ENCODE measurements at places on chromosomes 12 and 14. TPM values are rescaled to one million over a fixed set of nuclear protein-coding genes. Genes with fewer than 3 reads are reported as not detected.

DNA sequence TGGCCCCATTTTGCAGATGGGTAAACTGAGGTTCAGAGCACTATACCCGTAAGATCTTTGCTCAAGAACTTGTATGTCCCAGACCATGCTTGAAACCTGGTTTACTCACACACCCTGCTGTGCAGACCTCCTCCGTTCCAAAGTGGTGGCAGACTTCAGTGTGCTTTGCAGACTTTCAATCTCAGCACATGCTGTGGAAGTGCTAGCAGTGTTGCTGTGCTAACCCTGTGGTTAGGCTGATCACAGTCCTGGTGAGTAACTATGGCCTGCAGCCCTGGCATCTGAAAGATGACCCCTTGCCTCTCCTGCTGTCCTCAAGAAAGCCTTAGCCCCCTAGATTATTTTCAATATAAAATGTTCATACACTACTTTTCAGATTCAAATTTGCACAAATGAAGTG, 450.6 kb downstream of the DPF3 start:
- DNase-seq = no peak
- no peak overlapping the region for H3K4me3 ChIP-seq
- no peak overlapping the region for H3K27ac ChIP-seq

Gene INHBC
- total RNA-seq = not detected

- no peaks in the 10 kb centered on the region for H3K36me3 ChIP-seq
- H3K4me3 ChIP-seq = no peak overlapping the region
- H3K27me3 ChIP-seq = peaks cover 98% of the 10 kb centered on the region
- no peak overlapping the region for H3K27ac ChIP-seq
Observed at GRCh38 chr14:49367696-49368095, 218.5 kb downstream of the RPS29 start.

DNA sequence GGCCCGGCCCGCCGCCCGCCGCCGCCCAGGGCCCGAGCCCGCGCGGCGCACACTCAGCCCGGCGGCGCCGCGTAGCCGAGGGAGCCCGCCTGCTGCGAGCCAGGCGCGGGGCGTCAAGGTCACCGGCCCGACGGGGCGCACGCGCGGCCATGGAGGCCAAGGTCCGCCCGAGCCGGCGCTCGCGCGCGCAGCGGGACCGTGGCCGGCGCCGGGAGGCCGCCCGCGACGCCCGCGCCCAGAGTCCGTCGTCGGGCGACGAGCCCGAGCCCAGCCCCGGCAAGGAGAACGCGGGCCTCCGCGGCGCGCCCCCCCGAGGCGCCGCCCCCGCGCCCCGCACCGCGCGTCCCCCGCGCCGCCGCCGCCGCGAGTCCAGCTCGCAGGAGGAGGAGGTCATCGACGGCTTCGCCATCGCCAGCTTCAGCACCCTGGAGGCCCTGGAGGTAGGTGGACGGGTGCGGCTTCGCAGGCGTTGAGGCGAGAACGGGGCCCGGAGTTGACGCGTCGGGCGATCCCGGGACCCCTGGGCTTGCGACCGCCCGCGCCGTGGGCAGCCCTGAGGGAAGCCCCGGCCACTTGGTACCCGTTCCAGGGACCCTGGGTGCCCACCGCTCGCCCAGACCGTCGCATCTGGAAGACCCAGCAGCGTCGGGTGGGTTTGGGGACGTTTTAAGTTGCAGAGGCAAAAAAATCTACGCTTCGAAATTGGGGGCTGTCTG, 629 bp downstream of the FBRSL1 start:
- H3K36me3 ChIP-seq = no peaks in the 10 kb centered on the region
- peak overlapping the region; percentile 70 for H3K4me3 ChIP-seq

Gene FAM186B
- 0.38 TPM for total RNA-seq

Gene TSHR
- total RNA-seq = not detected

DNA sequence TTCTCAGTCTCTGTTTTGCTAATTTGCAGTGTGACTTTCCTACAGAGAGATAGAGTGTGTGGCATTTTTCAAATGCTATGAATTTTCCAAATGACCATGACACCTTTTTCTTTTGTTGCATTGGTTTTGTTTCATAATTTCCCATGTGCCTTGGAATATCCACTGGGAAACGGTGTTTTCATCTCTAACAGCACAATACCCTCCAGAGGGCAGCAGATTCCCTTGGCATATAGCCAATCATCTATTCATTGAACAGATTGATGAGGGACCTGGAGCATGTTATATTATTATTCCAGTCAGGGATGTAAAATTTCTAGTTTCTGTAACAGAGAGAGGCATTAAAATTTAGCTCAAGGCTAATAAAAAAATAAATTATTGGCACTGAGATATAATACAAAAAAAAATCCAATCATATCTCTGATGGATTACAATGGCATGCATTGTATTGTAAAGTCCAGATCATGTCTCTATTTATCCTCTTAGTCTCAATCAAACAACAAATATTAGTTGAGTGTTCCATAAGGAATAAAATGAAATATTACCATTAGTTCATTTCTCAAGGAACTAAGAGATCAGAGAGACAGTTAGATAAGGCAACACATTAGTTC, 29.6 kb upstream of the NTN4 start:
- H3K4me1 ChIP-seq = no peaks in the 10 kb centered on the region
- no peaks in the 10 kb centered on the region for H3K27me3 ChIP-seq
- no peak overlapping the region for H3K27ac ChIP-seq

DNA sequence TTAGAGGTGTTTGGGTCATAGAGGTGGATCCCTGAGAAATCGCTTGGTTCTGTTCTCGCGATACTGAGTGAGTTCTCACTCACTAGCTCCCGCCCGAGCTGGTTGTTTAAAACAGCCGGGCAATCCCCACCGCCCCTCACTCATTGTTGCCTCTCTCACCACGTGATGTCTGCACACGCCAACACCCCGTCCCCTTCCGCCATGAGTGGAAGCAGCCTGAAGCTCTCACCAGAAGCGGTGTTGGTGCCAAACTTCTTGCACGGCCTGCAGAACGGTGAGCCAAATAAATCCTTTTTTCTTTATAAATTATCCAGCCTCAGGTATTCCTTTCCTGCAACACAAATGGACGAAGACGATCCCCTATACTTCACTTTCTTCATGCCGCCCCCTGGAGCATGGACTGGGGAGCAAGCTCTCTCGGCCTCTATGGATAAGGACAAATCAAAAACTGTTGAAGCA, 45.4 kb upstream of the CCND2 start:
- H3K27me3 ChIP-seq = no peaks in the 10 kb centered on the region
- H3K4me3 ChIP-seq = peak overlapping the region; percentile 49
- DNase-seq = peak; percentile 91
- H3K4me1 ChIP-seq = peaks cover 13% of the 10 kb centered on the region
- H3K27ac ChIP-seq = no peak overlapping the region
- H3K36me3 ChIP-seq = no peaks in the 10 kb centered on the region

DNA sequence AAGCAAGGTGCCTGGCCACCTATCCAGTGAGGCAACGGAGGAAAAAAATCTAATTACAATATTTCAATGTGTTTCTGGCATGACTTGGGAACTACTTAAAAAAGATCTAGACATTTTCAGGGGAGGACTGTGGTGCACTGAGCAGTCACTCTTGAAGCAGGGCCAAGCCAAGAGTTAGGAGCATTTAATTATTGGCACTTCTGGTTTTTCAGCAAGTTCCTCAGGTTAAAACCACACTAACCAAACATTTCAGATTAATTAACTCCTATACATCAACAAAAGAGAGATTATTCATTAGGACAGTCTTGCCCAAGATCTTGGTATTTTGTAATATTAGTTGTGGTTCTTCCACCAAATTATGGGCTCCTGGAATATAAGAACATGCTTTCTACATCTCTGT, 25.6 kb downstream of the PRKAB1 start:
- no peak for DNase-seq
- no peak overlapping the region for H3K4me3 ChIP-seq
- H3K27me3 ChIP-seq = no peaks in the 10 kb centered on the region
- H3K36me3 ChIP-seq = 0 out of 2 replicates have a peak, but pooled peaks cover 7% of the 10 kb centered on the region
- H3K4me1 ChIP-seq = no peaks in the 10 kb centered on the region

GRCh38 chr12:43728117-43728516, 30.5 kb downstream of the PUS7L start:
- no peaks in the 10 kb centered on the region for H3K36me3 ChIP-seq
- no peak overlapping the region for H3K27ac ChIP-seq
- peaks cover 13% of the 10 kb centered on the region for H3K4me1 ChIP-seq
- H3K4me3 ChIP-seq = no peak overlapping the region

DNA sequence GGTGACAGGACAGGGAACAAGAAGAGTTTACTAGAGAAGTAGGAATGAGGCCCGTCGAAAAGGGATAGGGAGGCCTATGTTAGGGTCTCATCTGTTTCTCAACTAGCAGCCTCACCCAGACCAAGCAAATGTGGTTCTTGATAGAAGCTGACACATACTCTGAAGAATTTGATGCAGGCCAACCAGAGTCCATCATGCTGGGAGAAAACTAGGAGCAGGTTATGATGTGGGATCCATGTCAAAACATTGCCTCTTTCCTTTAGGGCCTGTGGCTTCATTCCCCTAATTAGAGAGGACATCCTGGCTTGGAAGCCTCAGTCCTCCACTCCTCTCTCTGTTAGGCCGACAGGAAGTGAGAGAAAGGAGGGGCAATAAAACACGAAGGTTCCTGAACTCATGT, 122.8 kb downstream of the NTF3 start:
- no peaks in the 10 kb centered on the region for H3K27me3 ChIP-seq
- H3K4me3 ChIP-seq = no peak overlapping the region
- no peak overlapping the region for H3K27ac ChIP-seq
- no peaks in the 10 kb centered on the region for H3K36me3 ChIP-seq
- DNase-seq = no peak

- peaks cover 15% of the 10 kb centered on the region for H3K4me1 ChIP-seq
- no peaks in the 10 kb centered on the region for H3K27me3 ChIP-seq
- DNase-seq = no peak
- H3K36me3 ChIP-seq = no peaks in the 10 kb centered on the region
Observed at GRCh38 chr14:51302295-51303030, 62.4 kb downstream of the TMX1 start.

Gene SNW1
- 60.5 TPM for total RNA-seq

DNA sequence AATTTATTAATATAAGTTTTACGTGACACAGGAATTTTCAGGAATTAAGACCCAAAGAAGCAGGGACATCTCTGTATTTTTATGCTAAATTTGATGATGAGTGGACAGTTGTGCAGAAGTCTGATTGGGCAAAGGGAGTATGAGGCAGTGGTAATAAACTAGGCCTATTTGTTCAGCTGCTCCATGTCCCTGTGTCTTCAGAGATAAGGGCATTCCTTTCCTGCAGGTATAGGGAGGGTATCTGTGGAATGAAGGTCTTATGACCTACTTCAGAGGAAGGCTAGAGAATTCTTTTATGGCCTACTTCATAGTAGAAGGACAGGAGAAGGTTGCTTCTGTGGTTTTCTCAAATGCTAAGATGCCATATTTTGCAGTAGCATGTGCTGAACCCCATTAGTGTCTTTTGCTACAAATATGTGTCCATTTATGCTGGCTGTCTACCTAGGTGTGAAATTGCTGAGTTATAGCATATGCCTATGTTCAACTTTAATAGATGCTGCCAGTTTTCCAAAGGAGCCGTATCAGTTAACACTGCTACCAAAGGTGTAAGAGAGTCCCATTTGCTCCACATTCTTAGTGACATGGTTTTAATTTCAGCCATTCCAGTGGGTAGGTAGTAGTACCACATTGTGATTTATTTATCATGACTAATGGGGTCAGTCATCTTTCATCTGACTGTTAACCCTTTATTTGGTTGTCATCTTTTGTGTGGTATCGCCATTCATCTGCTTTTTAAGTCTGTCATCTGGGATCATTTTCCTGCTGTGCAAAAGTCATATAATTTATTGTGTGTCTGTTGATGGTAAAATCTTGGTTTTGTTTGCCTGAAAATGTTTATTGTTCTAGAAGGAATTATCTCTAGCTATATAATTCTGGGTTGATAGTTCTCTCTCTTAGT, 410.7 kb upstream of the RGS6 start:
- H3K4me3 ChIP-seq = no peak overlapping the region
- DNase-seq = no peak
- H3K4me1 ChIP-seq = no peaks in the 10 kb centered on the region
- no peaks in the 10 kb centered on the region for H3K36me3 ChIP-seq
- H3K27ac ChIP-seq = peak overlapping the region; percentile 53

DNA sequence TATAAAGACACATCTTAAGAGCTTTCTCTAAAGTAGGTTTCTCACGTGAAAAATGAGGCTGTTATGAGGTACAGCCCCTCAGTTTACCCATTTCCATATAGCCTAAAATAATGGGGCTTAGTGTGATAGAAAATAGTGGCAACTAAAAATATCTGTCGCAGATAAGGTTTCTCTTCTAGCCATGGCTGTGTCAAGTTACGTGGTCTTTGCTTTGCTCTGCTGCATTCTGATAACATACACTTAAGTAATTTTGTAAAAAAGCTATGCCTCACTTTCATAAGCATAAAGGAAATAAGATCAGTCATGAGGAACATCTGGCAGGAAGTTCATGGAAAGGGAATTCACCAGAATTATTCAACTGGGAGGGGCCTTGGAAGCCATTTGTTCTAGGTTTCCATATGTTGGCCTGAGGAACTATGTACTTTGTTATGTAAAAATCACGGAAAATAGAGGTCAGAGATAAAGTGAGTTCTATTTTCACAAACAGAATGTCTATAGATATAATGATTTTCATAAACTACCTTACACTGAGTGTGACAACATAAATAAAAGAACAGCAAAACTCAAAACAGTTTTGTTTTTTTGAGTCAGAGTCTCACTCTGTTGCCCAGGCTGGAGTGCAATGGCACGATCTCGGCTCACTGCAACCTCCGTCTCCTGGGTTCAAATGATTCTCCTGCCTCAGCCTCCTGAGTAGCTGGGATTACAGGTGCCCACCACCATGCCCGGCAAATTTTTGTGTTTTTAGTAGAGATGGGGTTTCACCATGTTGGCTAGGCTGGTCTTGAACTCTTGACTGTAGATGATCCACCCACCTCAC, 195.6 kb upstream of the KRR1 start:
- H3K36me3 ChIP-seq = no peaks in the 10 kb centered on the region
- no peak overlapping the region for H3K4me3 ChIP-seq
- H3K4me1 ChIP-seq = peaks cover 59% of the 10 kb centered on the region
- no peak for DNase-seq
- no peak overlapping the region for H3K27ac ChIP-seq

Gene GPRC5A
- total RNA-seq = 0.38 TPM

- peaks cover 18% of the 10 kb centered on the region for H3K4me1 ChIP-seq
- DNase-seq = no peak
- H3K27ac ChIP-seq = peak overlapping the region; percentile 94
- H3K27me3 ChIP-seq = no peaks in the 10 kb centered on the region
- H3K36me3 ChIP-seq = no peaks in the 10 kb centered on the region
Observed at GRCh38 chr14:103541709-103542604, 13.0 kb downstream of the TRMT61A start.

DNA sequence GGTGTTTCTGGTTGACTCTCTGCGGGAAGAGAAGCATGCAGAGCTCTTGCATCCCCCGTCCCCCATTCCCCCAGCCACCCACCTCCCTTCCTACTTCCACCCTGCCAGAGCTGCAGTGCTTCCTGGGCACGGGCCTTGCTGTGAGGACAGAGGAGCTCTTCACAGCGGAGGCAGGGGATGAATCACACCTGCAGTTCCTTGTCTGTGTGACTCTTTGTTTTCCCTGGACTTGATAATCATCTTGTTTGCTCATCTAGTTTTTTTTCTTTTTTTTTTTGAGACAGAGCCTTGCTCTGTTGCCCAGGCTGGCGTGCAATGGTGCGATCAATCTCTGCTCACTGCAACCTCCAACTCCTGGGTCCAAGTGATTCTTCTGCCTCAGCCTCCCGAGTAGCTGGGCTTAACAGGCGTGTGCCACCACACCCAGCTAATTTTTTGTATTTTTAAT, 27.8 kb downstream of the ANKRD9 start:
- no peak overlapping the region for H3K4me3 ChIP-seq
- DNase-seq = no peak
- no peaks in the 10 kb centered on the region for H3K36me3 ChIP-seq
- H3K4me1 ChIP-seq = no peaks in the 10 kb centered on the region
- no peaks in the 10 kb centered on the region for H3K27me3 ChIP-seq

Gene ADCY4
- 1.5 TPM for total RNA-seq

Gene CCDC175
- not detected for total RNA-seq

Data from GM23338 (cell line).